ENCODE measurements at places on chromosomes 2 and 18.
A peak's percentile ranks its signal among the peaks of the same experiment; 100 is the strongest.

- no peak for DNase-seq
Measured at GRCh38 chr2:48677450-48677849, 59.8 kb downstream of the GTF2A1L start.

GRCh38 chr2:127562936-127563335 lies 27.5 kb downstream of the MYO7B start:
- DNase-seq, result no peak

DNA sequence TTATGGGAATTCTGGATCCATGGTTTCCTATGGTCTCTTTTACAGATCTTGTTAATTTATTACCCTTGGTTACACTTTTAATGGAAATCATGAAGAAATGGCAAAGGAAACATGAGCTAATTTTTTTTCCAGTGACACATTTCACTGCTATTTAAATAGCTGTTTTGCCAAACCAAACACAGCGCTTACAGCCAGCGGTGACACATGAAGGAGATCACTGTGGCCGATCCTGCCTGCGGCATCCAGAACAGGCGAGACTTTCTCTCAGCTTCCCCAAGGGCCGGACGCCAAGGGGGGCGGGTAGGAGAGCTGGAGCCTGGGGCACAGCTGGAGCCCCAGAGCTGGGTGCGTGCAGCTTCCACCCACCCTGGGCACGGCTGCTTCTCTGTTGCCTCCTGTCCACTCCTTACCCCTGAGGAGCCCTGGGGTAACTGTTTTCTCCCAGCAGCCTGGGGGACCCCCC lies 81.4 kb upstream of the PKDCC start:
- DNase-seq, result peak; percentile 58

GRCh38 chr18:8448130-8448529 lies 161.1 kb upstream of the RAB12 start:
- DNase-seq, result no peak

DNA sequence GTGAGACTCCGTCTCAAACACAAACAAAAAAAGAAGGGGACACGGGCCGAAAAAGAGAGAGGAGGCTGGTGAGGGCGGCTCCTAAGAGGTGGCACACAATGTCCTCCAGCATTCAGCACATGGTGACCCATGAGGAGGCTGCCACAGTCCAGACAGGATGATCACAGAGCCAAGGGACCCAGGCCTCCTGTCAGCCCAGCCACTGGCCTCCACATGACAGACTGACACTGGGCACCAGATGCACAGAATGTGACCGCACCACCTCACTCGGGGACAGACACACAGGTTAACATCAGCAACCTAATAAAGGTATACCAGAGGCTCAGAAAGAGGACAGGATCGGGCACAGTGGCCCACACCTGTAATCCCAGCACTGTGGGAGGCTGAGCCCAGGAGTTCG lies 21.0 kb downstream of the PASK start:
- no peak for DNase-seq

- no peak for DNase-seq
Measured at GRCh38 chr18:60385693-60386092, 13.1 kb upstream of the MC4R start.

GRCh38 chr18:28088477-28088876 lies 88.5 kb downstream of the CDH2 start:
- DNase-seq, result no peak

DNA sequence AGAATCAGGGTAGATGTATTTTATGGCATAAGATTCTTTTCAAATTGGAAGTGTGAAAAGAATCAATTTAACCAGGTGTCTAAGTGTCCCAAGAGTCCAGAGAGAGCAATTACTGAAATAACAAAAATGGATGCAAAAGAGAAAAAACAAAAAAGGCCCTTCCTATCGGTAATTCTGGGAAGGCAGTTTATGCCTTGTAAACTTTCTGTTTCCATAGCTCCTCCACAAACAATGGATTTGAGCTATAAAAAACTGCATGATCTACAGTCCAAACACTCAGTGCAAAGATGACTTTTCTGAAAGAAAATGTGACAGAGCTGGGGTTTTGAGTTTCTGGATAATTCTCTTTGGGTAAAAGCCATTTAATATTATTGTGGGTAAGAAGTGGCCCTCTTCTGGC lies 366.1 kb downstream of the EN1 start:
- DNase-seq, result no peak

DNA sequence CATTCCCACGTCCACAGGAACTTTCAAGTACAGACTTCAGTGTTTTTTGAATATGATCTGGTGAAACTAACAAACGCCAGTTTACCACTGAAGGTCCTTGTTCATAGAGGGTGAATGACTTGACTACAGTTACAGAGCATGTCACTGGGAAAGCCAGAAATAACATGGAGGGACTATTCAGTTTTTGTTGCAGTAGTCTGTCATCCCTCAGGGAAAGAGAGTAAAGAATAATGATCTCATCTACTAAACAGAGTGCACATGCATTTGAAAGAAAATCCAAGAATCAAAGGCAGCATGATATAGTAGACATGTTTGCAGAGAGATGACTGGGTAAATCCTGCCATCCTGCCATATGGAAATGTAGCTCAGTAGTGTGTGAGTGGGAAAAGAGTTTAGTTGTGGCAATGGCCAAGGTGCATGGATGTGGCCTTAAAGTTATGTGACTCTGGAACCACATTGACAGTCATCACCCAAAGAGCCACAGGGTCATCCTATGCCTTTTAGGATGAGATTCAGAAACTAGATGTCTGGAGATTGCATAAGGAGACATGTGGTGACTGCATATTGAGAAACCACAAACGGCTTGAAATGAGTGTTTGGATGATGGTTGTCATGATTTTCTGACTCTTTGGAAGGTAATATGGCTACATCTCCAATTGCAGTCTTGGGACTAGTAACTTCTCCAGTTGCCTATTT lies 125.3 kb upstream of the ZEB2 start:
- no peak for DNase-seq

- no peak for DNase-seq
Measured at GRCh38 chr2:233654501-233654900, 17.2 kb upstream of the UGT1A9 start.

DNA sequence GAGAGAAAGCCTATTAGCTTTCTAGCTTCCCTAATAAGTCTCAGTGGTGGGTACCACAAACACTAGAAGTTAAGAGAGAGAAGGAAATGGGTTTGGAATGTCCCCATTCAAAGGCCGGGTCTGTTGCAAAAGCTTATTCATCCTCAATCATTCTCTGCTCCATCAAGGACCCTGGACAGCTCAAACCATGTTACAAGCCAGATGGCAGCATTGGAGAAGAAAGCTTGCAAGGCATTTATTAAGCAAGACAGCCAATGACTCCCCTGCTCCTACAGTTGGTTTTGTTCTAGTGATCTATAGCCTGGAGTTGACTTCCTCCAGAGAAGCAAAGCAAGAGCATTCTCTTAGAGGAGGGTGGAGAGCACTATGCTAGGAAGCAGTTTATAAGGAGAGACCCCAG lies 86.9 kb upstream of the LMAN1 start:
- no peak for DNase-seq

- no peak for DNase-seq
Measured at GRCh38 chr2:136281281-136282114, 163.5 kb upstream of the CXCR4 start.

GRCh38 chr2:140177086-140177485 lies 1396.9 kb upstream of the NXPH2 start:
- DNase-seq, result no peak

- no peak for DNase-seq
Measured at GRCh38 chr2:217497843-217498377, 504.9 kb downstream of the TNS1 start.

DNA sequence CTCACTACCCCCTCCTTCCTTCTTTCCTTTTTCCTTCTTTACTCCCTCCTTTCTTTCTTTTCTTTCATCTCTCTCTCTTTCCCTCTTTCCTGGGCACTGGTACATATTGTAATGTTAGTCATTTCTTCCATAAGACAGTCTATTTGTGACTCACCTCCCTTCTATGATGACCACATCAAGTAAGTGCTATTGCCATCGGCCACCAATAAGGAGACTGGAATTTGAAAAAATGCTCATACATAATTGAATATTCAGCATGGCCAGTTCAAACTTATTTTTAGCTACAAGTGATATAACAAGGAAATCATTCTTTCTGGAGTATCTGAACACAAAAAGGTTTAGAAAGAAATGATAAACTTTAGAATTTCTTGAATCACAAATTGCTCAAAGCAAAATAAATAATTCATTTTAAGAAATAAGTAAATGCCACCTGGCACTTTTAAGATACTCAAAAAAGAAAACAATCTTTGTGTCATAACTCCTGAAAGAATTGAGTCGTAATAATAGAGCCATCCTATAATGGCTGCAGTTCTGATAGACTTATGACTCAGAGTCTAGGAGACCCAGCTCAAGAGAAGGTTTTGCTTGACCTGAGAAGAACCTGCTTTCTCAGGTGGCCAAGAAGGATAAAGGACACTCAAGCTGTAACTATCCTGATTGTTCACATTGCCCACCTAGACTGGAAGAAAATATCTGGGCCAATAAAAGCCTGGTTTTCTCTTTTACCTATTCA lies 51.6 kb upstream of the CCBE1 start:
- DNase-seq, result no peak

GRCh38 chr2:60439219-60439974 lies 114.1 kb downstream of the BCL11A start:
- DNase-seq, result no peak

GRCh38 chr2:39705638-39706037 lies 39.9 kb downstream of the TMEM178A start:
- no peak for DNase-seq

GRCh38 chr2:1802046-1802445 lies 57.7 kb upstream of the PXDN start:
- DNase-seq, result no peak

DNA sequence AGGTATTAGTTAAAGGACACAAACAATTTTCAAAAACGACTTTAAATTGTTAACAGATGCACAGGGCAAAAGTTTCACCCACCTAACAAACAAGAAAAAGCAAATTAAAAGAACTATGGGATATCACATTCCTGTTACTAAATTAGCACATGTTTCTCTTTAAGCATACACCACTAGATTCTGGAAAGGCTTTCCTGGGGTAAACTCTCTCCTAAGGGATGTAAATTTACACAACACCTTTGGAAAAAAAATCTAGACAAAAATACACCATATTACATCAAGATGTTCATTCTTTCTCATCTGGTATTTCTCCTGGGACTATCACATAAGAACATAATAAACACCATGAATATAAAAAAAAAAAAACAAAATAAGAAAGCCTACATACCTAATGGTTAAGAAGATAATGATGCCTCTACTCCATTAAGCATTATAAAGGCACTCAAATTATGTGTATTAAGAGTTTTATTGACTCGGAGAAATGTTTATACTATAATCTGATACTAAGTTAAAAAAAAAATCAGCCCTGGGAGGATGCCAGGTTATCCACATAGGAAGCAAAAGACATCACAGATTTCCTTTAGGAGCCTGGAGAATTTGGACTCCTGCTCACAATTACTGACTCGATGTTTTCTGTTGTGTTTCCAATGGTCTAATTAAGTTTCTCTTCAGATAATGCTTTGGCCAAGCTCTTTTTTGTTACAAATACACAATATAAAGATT lies 82.8 kb upstream of the AFF3 start:
- no peak for DNase-seq

DNA sequence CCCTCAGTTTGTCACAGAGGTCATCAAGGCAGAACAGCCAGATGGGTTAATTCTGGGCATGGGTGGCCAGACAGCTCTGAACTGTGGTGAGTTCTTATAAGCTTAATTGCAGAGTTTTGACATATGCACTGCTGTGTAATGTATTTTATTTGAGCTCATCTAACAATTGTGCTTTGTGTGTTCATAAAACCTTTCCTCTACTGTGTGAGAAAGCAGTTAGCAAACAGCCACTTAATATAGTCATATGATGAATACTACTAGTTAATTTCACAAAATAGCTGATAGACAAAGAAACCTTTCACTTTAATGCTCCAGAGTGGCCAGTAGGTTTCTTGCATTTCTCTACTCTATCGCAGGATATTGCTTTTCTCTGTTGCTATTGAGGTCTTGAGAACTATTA lies 43.1 kb downstream of the CPS1 start:
- DNase-seq, result no peak

- no peak for DNase-seq
Measured at GRCh38 chr2:79580175-79580574, 67.3 kb downstream of the CTNNA2 start.

GRCh38 chr2:11309706-11310105 lies 34.7 kb downstream of the ROCK2 start:
- DNase-seq, result no peak

- no peak for DNase-seq
Measured at GRCh38 chr2:225165052-225165451, 122.8 kb upstream of the DOCK10 start.

- peak; percentile 18 for DNase-seq
Measured at GRCh38 chr18:25737710-25738311, 352.6 kb downstream of the SS18 start.

DNA sequence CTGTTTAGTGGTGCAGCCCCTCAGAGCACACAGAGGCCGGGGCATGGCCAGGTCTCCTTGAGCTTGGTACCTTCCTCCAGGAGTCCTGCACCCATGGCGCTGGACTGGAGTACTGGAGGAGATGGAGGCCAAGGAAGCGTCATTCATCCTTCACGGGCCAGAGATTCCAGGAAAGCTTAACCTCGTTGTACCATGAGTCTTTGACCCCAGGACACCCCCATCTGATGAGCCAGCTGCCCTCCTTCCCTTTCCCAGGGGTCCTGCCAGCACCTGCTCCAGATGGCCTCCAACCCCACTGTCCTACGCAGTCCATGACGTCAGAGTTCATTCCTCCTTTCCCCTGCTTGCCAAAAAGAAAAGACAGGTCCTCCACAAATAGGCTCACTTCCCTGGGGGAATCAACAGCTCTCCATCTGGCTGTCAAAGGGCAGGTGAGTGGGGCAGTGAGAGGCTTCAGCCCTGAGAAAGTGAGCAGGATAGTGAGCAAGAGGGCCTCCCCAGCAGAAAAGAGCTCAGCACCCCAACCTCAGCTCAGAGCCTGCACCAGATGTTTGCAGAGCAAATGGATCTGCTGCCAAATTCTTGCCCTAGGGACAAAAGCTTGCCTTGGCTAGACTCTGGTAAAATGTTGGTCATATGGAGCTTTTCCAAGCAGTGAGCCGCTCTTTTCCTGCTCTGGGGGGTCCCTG lies 4.5 kb upstream of the NPPC start:
- DNase-seq, result no peak

- DNase-seq, result no peak
Measured at GRCh38 chr2:64679673-64680425, 26.1 kb upstream of the SERTAD2 start.

DNA sequence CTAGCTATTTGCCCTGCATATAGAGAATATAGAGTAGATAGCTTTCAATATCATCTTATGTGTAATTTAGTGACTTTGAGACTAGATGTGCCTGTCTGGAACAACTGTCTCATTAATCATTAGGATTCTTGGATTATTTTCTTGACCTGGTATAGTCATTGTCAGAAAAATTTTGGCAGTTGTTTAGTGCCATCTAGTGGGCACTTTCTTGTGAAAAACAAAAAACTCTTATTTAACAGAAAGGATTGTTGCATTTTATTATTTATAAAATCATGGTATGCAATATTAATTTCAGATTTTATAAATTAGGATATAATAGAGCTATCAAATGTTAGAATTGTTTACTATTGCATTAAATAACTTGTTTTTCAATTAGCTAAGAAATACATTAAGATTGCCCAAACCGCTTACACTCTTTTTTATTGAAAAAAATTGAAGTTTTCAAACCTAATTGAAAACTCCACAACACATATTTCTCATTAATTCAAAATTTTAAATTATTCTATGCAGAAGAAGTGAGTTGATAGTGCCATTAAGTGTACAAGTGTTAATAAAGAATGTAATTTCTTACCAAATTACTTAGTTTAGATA lies 80.3 kb downstream of the DYNAP start:
- DNase-seq, result peak; percentile 19

GRCh38 chr2:165791421-165792103 lies 2.5 kb downstream of the GALNT3 start:
- DNase-seq, result no peak

- no peak for DNase-seq
Measured at GRCh38 chr18:71707400-71707799, 836.7 kb downstream of the CBLN2 start.

Measured in HepG2 (cell line).